ENCODE measurements at places on chromosomes 3 and 15. TPM values are rescaled to one million over a fixed set of nuclear protein-coding genes. Genes with fewer than 3 reads are reported as not detected.

- no peak for DNase-seq
Observed at GRCh38 chr15:40743921-40744814, 10.9 kb downstream of the RMDN3 start.

DNA sequence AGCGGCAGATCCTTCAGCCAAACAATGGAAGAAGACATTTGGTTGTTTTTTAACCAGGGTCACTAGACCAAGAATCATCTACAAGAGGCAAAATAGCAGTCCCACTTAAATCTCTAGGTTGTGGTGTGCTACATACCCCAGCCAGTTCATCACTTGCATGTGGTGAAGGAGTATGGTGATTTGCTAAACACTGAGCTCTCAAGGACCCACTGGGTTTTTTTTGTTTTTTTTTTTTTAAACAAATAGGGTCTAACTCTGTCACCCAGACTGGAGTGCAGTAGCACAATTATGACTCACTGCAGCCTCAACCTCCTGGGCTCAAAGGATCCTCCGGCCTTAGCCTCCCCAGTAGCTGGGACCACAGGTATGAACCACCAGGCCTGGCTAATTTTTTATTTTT lies 508.0 kb downstream of the FOXP1 start:
- no peak for DNase-seq

DNA sequence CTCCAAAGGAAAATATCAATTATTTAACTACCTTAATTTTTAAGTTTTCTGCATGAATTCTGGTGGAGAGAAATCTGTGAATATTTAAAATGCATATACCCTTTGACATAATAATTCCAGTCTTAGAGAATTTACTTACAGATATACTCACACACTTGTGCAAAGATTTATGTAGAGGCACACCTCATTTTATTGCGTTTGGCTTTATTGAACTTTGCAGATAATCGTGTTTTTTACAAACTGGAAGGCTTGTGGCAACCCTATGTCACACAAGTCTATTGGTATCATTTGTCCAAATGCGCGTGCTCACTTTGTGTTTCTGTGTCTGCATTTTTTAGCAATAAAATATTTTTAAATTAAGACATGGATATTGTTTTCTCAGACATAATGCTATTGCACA lies 81.5 kb downstream of the SENP2 start:
- no peak for DNase-seq

DNA sequence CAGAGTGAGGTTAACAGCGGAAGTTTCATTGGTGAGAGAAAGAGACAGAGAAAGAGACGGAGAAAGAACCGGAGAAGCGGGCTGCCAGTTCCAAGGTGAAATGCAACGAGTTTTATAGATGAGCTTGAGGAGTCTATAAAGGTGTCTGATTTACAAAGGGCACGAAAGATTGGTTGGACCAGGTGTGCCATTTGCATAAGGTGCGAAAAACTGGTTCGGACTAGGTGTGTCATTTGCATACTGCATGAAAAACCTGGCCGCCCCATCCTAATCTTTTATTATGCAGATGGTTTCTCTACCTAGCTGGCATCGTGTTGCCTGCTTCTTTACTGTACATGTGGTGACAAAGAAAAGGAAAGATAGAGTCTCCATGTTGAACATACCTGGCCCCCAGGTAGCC lies 253.8 kb upstream of the IGF1R start:
- no peak for DNase-seq

- DNase-seq: no peak
Observed at GRCh38 chr3:30502742-30503073, 103.7 kb upstream of the TGFBR2 start.

Gene CFAP92
- not detected for total RNA-seq

- DNase-seq: no peak
Observed at GRCh38 chr3:28905798-28906197, 375.1 kb upstream of the RBMS3 start.

GRCh38 chr15:61834076-61834697 lies 226.1 kb downstream of the VPS13C start:
- DNase-seq: peak; percentile 54

DNA sequence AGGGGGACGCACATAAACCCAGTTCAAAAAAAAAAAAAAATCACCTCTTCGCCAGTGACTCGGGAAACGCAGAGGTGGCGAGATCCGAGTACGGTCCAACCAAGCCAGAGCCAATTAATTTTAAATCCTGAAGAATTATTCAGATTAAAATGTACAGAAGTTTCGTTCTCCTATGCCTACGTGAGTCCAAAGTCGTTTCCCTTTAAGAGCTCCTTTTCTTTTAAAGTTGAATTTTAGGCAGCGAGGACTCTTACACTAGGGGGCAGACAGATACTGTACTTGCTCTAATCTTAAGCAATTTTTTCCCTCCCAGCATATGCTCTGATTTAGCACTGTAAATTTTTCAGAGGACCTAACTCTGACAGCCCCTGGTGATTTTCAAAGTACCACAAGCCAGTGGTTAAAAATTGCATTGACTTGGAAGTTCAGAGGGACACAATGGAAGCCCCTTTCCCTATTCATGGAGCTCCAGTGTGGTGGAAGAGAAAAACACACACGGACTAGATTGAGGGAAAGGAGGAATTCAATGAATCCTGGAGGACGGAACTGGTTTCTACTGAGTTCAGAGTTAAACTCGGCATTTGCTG lies 3.3 kb upstream of the NR2F2 start:
- peak; percentile 93 for DNase-seq

Gene CYP8B1
- not detected for total RNA-seq

GRCh38 chr3:100159331-100160153 lies 45.2 kb upstream of the FILIP1L start:
- peak; percentile 9 for DNase-seq

DNA sequence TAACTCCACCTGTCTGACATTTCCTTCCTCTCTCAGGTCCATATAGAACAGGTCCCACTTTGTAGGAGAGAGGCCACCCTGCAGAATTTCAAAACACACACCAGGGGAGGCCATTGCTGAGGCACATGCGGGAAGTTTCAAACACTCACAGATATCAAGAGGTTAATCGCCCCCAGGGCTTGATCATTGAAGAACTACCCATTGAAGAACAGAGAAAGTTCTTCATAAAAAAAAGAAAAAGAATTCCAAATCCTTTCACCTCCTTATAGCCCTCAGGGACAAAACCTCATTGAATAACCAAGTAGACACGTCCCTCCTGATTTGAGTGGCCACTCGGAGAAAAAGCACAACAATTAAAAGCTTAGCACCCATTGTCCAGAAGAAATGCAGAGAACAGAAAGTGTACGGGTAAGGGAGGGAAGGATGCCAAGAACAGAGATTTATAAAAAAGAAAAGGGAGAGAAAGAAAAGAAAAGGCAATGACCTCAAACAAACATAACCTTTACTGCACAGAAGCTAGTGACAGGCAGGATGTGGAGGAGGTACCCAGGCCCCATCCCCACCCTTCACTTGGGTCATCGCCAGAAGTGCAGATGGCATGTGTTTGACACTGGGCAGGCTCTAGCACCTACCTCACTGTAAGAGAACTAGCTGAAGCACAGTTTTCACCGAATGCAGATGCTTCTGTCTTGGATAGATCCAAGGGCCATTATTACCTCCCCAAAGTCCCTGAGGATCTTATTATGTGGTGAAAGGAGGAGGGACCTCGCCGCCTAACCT lies 112.3 kb upstream of the HES1 start:
- DNase-seq: no peak

Gene SI
- not detected for total RNA-seq

DNA sequence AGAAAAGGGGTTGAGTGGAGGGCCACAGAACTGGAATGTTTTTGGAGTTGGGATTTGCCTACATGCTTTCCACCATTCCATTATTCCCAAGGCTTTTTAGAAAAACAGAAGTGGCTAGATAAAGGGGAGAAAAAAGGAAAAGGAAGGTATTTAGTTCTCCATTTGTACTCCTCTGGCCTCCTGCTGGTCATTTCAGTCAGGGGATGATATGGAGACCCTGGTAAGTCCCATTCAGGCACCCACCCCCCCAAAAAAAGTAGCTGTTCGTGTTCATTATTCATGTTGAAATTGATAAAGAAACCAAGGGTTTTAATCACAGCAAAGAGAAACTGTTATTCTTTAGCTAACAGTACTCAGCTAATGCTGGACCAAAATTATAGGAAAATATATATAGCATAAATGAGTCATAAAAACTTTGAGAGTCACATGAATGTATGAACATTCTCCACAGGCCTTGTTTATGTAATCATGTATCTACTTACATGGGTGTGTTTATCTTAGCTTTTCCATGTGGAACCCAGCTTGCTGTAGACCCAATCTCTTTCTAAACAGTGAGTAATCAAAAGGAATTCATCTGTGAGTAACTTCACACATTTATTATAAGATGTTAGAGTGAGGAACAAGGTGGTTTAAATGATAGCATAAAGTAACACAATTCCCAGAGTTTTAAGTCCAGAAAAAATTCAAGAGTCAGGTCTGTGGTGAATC lies 167.2 kb downstream of the KCNMB2 start:
- no peak for DNase-seq

GRCh38 chr3:99474776-99475175 lies 163.6 kb upstream of the COL8A1 start:
- no peak for DNase-seq

Gene IL12A
- 0.09 TPM for total RNA-seq

DNA sequence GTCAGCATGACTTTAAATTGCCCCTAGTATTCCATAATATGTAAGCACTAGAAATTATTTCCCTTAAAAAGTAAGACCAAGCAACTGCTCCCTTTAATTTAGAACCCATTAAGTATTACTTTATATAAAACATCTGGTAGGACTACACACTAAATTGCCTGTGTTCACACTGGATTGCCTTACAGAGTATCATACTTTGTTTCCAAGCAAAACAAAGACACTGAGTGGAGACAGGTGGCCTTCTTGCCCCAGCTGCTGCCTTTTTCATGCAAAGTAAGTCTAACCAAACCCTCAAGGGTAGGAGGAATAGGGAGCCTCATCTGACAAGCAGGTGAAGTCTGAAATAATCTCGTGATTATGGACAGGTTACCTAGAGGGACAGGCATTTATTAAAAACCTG lies 87.3 kb downstream of the PEX5L start:
- DNase-seq: no peak

Gene CFAP44
- total RNA-seq: 0.82 TPM

GRCh38 chr3:674116-674515 lies 418.7 kb upstream of the CNTN6 start:
- DNase-seq: no peak

- DNase-seq: peak; percentile 98
Observed at GRCh38 chr15:90869601-90870353, 1.4 kb downstream of the FURIN start.

Gene FBN1
- total RNA-seq: 372 TPM

DNA sequence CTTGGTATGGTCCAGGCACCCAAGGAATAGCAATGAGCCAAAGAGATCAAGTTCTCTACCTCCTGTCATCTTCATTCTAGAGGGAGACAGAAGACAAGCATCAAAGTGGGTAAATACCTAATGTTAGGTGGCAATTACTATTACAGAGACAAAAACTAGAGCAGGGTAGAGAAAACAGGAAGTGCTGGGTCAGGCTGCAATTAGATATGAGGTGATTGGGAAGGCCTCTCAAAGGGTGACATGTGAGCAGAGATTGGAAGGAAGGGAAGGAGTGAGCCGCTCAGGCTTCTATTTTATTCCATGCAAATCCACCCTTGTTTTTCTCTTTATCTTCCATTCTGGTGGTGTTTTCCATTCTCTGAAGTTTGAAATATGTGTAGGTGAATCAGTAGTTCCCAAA lies 37.4 kb downstream of the EBLN2 start:
- no peak for DNase-seq

DNA sequence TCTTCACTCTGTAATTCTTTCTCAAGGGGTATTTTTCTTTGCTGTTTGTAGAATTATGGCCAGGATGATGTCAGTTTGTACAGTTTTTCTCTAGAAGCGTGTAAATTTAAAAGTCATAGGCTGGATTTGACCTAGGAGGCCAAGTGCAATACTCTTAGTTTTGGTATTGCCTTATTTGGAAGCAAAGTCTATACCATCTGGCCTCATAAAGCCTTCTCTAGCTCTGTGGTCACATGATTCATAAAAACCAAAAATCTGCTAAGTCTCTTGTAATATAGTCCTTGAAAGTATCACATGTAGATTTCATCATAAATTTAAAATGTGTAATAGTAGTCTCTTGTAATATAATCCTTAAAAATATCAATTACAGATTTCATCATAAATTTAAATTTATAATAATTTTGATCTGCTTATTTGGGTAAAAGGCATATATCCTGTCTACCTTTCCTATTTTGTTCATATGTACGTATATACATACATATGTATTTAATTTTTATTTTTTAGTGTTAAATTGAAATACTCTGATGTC lies 25.6 kb downstream of the TEX9 start:
- no peak for DNase-seq

DNA sequence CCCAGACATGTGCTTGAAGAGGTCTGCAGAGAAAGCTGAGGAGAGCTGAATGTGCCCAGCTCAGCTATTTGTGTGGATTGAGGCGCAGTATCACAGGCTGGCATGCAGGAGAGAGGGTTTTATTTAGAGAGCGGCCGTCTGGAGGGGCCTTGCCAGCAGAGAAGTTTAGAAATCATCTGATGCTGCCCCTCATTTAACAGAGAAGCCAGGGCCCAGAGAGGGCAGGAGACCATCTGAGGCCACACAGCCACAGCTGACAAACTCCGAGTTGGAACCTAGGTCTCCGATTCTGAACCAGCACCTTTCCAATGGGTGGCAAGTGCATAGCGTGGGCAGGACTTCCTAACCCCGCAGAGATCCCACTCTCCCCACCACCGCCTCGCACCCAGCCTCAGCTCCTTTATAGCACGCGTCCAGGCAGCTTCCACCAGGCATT lies 101.0 kb downstream of the LSM3 start:
- DNase-seq: no peak

Gene MLF1
- total RNA-seq: 18.2 TPM

GRCh38 chr3:151501171-151501922 lies 40.5 kb upstream of the IGSF10 start:
- DNase-seq: no peak

DNA sequence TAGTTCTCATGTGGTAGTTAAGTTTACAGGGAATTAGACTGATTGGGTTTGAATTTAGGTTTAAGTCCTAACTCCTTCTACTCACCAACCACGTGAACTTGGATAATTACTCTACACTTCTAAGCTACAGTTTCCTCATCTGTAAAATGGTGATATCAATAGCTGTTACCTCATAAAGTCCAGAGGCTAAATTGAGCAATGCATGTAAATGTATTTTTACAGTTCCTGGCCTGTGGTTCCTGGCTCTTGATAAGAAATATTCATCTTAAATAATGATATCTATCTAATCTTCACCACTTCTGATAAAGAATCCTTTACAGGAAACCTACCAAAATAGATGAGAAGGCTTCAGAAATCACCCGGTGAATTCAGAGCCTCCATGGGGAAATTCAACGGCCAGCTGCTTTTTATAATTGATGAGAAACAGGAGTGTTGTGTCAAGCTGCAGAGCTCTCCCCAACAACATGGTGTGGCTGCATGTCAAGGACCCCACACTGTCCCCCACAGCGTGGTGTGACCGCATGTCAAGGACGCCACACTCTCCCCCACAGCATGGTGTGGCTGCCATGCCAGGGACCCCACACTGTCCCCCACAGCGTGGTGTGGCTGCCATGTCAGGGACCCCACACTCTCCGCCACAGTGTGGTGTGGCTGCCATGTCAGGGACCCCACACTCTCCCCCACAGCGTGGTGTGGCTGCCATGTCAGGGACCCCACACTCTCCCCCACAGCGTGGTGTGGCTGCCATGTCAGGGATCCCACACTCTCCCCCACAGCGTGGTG lies 80.8 kb upstream of the PEX5L start:
- DNase-seq: no peak
